Activated CD4-positive, alpha-beta T cell treated with anti-CD3 and anti-CD28 coated beads, Interleukin-2, amount 10 ng/mL, durations not matched to agents 7 days and 5 days (primary cell): ENCODE measurements at places on chromosomes 7 and 10. TPM values are rescaled to one million over a fixed set of nuclear protein-coding genes. Genes with fewer than 3 reads are reported as not detected.

DNA sequence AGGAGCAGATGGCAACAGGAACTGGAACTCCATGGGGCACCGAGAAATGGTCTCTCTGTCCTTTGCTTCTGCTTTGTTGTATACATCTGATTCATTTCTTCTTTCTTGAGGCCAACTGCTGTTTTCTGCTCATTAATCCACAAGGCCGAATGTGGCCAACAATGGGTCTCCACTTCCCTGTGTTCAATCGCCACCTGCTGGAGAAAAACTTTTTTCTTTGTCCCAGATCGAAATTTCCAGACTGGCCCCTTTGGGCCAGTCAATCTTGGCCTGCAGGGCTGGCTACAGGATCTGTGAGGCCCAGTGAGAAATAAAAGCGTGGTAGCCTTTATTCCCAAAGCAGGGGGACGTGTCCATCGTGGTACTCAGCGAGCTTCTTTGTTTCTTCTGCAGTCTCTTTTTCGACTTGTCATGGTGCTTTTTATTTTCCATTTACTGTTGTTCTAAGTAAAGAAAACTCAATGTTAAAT, 58.8 kb downstream of the PARP12 start:
- H3K36me3 ChIP-seq = no peaks in the 10 kb centered on the region
- no peaks in the 10 kb centered on the region for H3K27me3 ChIP-seq
- H3K4me3 ChIP-seq = no peak overlapping the region
- no peak overlapping the region for H3K27ac ChIP-seq
- H3K4me1 ChIP-seq = no peaks in the 10 kb centered on the region
- peak; percentile 57 for DNase-seq

- H3K36me3 ChIP-seq = no peaks in the 10 kb centered on the region
- no peak for DNase-seq
- H3K27me3 ChIP-seq = peaks cover 22% of the 10 kb centered on the region
These were observed 48.5 kb upstream of the NXPH1 start for GRCh38 chr7:8384901-8385300.

DNA sequence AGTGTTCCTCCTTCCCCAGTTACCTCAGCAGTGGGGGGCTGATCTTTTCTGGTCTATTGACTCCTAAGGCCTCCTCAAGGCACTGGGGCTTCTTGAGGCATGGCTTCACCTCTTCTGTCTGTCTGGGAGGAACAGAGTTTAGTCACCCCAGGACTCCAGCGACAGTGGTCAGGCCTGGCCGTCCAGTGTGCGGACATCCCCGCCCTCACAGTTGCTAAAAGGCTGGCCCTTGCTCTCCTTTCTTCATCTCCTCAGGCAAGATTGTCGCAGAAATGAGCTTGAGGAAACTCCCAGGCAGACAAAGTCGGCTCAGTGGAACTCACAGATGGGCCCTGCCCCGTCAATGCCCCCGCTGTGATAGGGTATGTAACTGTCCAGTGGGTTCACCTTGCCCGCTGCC, 7.0 kb upstream of the FFAR4 start:
- no peak overlapping the region for H3K27ac ChIP-seq
- H3K4me1 ChIP-seq = no peaks in the 10 kb centered on the region
- no peak overlapping the region for H3K4me3 ChIP-seq
- DNase-seq = no peak

DNA sequence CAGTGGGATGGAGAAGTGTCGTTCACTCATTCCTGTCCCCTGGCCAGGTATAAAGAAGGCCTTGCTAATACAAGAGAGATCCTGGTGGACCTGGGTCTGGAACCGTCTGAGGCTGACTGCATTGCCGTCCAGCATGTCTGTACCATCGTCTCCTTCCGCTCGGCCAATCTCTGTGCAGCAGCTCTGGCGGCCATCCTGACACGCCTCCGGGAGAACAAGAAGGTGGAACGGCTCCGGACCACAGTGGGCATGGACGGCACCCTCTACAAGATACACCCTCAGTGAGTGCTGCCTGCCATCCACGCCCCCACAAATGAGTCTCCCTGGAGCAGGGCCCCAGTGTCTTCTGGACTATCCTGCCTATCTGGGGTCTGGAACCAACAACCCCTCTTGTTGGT, 27.2 kb downstream of the HKDC1 start:
- H3K4me1 ChIP-seq = no peaks in the 10 kb centered on the region
- H3K36me3 ChIP-seq = peaks cover 8% of the 10 kb centered on the region
- H3K27ac ChIP-seq = no peak overlapping the region

DNA sequence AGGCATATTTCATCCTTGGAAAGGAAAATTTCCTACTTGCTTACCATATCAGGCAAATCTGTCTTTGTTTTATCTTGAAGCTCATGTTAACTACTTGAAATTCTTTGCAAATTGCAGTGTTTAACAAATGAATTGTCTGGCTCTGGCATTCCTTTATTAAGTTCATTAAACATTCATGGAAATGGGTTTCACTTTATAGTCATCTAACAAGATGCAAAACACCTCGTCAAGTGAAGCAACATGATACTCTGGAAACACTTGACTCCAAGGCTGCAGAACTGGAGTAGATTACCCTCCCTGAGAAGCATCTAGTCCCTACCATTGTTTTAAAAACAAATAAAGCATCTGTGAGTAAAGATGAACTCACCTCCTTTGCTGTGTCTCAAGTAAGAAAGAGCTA, 1086.9 kb downstream of the NRG3 start:
- no peak overlapping the region for H3K27ac ChIP-seq
- H3K4me3 ChIP-seq = no peak overlapping the region
- DNase-seq = no peak
- no peaks in the 10 kb centered on the region for H3K27me3 ChIP-seq
- no peaks in the 10 kb centered on the region for H3K36me3 ChIP-seq

DNA sequence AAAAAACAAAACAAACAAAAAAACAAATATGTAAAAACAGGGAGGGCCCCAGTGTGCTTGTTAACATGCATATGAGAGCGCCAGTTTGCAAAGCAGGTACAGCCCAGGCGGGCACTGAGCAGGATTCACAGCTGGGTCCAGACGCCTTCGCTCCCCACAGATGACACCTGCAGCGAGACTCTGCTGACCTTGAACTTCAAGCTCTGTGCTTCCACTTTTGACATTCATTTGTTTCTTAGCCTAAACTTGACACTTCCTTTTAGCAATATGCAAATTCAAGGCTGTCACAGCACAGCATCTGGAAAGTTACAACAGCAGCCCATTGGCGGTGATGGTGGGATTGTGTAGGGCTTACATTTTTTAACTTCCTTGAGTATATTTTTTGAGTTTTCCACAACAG, 88.8 kb upstream of the TNS3 start:
- H3K4me1 ChIP-seq = no peaks in the 10 kb centered on the region
- no peaks in the 10 kb centered on the region for H3K36me3 ChIP-seq
- no peak for DNase-seq
- H3K27ac ChIP-seq = no peak overlapping the region
- no peaks in the 10 kb centered on the region for H3K27me3 ChIP-seq
- H3K4me3 ChIP-seq = no peak overlapping the region

- DNase-seq = no peak
- no peaks in the 10 kb centered on the region for H3K27me3 ChIP-seq
- H3K4me3 ChIP-seq = no peak overlapping the region
- no peak overlapping the region for H3K27ac ChIP-seq
- no peaks in the 10 kb centered on the region for H3K4me1 ChIP-seq
These were observed 337.5 kb upstream of the KCND2 start for GRCh38 chr7:119935418-119936025.

GRCh38 chr7:108794466-108794865, 224.8 kb downstream of the DNAJB9 start:
- no peak for DNase-seq
- no peaks in the 10 kb centered on the region for H3K36me3 ChIP-seq
- H3K27me3 ChIP-seq = no peaks in the 10 kb centered on the region

DNA sequence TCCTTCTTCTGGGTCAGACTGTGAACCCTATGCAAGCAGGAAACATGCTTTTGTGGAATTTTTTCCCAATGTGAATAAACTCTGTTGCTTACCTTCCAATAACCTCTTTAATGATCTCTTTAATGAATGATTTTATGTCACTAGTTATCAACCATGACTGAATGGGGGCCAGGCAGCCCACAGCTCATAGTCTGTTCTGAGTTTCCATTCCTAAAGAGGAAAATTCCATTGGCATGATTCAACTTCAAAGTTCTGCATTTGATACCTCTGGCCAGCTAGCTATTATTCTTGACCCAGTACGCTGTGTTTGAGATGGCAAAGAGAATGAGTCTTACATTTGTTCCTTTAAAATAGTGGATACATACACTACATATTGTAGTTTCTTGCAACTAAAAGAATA, 867.8 kb upstream of the CELF2 start:
- no peak for DNase-seq
- no peak overlapping the region for H3K4me3 ChIP-seq
- no peaks in the 10 kb centered on the region for H3K4me1 ChIP-seq
- no peaks in the 10 kb centered on the region for H3K27me3 ChIP-seq
- H3K27ac ChIP-seq = no peak overlapping the region

DNA sequence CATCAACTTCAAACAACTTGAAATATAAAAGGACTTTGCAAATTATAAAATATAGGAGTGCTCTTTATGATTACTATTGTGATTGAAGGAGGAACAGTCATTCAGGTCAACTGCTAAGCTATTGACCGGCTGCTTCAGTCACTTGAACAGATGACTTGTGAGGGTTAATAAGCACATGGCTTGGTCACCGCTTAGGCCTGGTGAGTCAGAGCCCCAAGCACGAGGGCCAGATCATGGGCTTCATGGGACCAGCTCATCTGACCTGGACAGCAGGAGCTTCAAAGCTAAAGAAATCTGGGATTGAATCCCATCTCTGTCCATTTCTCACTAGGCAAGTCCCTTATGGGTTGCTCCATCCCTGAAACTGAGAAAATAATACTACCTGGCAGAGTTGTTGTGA, 60.4 kb upstream of the ADO start:
- H3K27me3 ChIP-seq = no peaks in the 10 kb centered on the region
- H3K4me3 ChIP-seq = no peak overlapping the region
- H3K36me3 ChIP-seq = no peaks in the 10 kb centered on the region
- DNase-seq = no peak
- H3K4me1 ChIP-seq = peaks cover 14% of the 10 kb centered on the region

GRCh38 chr7:20778063-20778721, 8.5 kb downstream of the SP8 start:
- peaks cover 2% of the 10 kb centered on the region for H3K36me3 ChIP-seq
- DNase-seq = no peak
- H3K4me1 ChIP-seq = peaks cover 8% of the 10 kb centered on the region
- H3K27ac ChIP-seq = no peak overlapping the region

Gene GPR85
- total RNA-seq = not detected

Gene JCAD
- not detected for total RNA-seq

Gene ANXA8
- 0.30 TPM for total RNA-seq

Gene GIMAP6
- 109 TPM for total RNA-seq

Gene ASZ1
- total RNA-seq = not detected

Gene NEUROD6
- total RNA-seq = not detected

Gene ARHGEF5
- 13.1 TPM for total RNA-seq

Gene ADAMTS14
- total RNA-seq = not detected

Gene TMEM196
- not detected for total RNA-seq

Gene INHBA
- total RNA-seq = not detected
